Activated CD4-positive, CD25-positive, alpha-beta regulatory T cell (primary cell): ENCODE measurements at places on chromosomes 12 and 14.

DNA sequence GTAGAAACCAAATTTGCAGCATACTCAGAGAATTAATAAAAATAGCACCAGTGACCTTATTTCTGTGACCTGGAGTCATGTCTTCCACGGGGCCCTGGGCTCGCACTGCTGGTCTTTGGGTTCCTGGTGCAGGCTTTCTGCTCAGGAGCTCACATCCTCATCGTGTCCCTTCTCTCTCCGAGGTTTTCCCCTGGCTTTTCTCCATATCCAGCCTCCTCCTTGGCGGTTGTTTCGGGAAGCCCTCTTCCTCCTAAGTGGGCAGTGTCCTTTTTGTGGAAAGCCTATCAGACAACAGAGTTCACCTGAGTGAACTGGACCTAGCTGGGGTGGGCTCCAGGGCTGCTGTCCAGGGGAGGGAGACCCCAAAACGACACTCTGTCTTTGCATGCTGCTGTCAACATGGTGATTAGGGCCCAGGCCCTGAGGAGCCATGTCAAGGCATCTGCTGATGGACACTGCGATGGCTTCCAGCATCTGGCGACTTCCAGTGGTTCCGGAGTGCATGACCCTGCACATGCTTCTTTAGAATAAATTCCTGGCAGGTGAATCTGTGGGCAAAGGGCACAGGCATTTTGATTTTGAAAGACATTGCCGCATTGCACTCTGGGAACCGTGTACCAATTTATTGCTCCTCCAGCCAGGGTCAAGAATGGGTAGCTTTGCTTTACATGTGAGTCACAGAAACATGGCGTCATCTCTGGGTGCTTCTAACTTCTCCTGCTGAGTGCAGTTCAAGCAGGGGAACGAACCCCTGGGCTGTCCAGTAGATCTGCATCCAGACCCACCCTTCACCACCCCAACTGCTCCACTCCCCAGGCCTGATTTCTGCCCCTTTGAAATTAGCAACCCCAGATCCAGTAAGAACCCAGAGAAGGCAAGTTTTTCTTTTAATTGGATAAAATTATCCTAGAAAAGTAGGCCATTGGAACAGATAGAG, 136.8 kb downstream of the ADGRD1 start:
- no peak for DNase-seq

GRCh38 chr12:75404231-75404630, 13.3 kb downstream of the GLIPR1L2 start:
- no peak for DNase-seq

DNA sequence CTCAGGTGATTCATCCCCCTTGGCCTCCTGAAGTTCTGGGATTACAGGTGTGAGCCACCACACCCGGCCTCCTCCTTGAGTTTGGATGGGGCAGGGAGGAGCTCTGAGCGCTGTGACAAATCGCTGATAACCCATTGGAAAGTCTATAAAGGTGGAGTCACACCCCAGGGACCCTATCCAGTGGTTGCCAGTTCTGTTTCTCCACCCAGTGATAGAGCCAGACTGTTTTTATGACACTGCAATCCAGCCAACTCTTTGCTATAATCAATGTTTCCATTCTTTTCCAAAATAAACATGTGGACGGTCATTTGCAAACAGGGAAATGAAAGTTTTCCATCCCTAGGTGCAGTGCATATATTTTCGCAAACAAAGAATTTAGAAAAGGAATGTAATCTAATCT, 142.0 kb upstream of the PELI2 start:
- DNase-seq = no peak

DNA sequence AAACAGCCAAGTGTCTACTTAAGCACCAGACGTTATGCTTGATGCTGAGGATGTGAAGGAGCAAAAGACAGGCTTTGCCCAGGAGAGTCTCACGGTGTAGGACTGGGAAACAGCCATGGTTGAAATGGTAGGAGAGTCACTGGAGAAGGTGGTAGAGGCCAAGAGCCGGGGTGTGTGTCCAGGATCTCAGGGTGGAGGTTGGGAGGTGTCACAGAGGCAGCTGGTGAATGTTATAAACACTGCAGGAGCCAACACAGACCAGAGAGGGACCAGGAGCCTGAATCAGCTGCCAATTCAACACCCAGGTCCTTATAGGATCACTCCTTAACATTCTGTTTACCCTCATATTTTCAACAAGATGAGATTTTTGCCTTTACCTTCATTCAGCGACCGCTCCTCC, 7.5 kb downstream of the NID2 start:
- no peak for DNase-seq

- no peak for DNase-seq
These were observed 2.0 kb downstream of the PTHLH start for GRCh38 chr12:27970401-27971120.

DNA sequence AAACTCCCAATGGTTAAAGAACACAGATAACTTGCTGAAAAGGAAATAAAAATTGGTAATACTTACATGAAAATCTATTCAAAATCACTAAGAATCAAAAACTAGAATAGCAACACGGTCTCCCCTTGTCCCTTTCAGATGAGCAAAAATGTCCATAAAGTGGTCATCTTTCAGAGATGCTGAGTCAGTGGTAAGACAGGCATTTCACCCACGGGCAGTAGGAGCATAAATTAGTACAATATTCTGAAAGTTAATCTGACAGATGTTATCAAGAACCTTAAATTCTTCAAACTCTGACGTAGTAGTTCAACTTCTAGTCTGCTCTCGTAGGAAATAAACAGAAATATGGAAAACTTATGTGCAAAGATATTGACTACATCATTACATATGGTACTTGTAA, 33.1 kb upstream of the GNPNAT1 start:
- no peak for DNase-seq

DNA sequence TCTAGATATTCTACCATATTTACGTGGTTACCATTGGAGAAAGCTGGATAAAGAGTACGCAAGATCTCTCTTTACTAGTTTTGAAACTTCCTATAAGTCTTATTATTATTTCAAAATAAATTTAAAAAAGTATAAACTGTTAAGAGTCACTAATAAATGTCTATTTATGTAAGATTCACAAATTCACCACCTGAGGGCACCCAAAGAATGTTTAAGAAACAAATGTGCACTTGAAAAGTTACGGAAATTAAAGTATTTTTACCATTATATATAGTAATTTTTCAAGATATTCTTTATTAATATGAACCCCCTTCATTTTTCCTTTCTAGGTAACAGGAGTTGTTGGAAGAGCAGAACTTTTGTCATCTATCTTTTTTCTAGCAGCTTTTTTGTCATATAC, 11.9 kb downstream of the TMTC3 start:
- no peak for DNase-seq

- DNase-seq = no peak
These were observed 57.6 kb upstream of the SSTR1 start for GRCh38 chr14:38150075-38150474.

DNA sequence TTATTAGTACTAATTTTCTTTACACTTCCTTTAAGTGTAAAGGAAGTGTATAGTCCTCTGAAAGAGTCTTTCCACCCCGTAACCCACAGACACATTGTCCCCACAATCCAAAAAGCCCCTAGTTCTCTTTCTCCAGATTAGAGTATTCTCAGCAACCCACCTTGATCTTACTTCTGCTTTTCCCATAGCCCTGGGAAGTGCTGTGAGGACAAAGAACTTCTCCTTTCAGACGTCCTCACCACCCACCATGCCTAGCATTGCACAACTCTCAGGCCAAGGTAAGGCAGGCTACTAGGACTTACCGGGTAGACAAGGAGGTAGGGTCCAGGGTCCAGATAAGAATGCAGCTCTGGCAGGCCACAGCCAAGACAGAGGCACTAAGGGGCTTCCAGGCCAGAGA, 7.4 kb downstream of the AAAS start:
- no peak for DNase-seq

GRCh38 chr14:98444077-98444476, 827.9 kb downstream of the BCL11B start:
- peak; percentile 27 for DNase-seq

DNA sequence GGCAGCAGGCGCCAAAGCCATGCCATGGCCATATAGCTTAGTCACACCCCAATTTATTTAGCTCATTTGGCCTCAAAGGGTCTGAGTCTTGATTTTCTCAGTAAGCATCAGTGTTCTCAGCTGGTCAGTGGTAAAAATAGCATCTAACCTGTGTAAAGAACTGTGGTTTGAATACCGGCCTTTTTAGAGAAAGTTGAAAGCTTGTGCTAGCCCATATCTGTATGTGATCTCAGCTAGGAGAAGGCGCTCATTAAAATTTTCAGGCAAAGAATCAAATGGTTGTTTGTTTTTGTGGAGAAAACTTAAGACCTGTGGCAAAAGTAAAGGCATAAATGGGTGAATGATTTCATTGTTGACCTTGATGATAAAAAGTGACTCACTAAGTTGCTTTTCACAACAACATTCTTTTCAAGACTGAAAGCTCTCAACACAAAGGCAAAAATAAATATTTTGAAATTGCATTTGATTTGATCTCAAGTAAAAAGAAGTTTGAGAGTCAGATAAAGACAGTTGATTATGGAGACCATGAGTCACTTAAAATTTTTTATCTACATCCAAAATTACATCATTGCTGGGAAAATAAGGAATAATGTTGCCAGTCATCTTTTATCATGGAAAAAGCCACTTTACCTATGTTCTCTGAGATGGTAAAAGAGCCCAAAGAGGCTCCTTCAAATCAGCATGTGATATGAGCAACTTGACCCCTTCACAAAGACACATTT, 128.5 kb upstream of the RGS6 start:
- DNase-seq = no peak
